ENCODE measurements at places on chromosomes 6 and 20. TPM values are rescaled to one million over a fixed set of nuclear protein-coding genes. Genes with fewer than 3 reads are reported as not detected.
A peak's percentile ranks its signal among the peaks of the same experiment; 100 is the strongest.

Gene ALDH8A1
- total RNA-seq: 3.6 TPM

DNA sequence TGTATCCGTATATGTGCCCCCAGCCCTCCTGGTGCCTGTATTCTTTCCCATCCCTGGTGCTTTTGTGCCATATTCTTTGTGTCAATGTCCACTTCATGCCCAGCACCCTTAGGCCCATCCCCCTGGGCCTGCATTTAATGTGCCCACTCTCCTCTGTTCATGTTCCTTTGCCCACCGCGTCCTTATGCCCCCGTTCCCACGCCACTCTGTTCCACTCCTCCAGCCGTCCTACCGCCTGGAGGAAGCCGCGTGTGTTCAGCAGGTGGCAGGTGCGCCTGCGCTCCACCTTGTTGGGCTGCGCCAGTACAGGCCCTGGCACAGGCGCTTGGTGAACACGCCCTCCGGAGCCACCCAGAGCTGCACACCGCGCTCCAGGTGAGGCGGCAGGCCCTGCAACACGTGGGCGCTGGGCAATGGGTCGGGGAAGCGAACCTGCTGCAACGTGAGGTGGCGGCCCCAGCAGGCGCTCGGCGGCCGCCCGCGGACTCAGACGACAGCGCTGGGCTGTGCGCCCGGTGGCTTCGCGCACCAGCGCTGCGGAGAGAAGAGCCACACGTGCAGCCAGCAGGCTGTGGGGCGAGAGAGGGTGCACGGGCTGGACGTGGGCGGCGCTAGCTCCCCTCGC is 4.0 kb upstream of the FOXS1 start:
- DNase-seq: no peak

DNA sequence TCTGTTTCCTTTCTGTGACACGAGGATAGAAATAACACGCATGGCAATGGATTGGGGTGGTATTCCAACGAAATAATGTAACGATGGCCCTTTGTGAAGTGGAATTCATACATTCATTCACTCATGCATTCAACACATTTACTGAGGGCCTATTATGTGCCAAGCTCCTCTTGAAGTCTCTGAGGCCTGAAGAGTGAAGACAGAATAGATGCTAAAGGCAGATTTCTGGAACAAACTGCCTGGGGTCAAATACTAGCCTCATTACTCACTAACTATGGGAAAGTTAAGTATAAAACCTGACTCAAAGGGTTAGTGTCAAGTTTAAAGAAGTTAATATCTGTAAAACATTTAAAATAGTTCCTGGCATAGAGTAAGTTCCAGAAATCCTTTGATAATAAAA is 279.6 kb upstream of the SULF2 start:
- DNase-seq: peak; percentile 98

DNA sequence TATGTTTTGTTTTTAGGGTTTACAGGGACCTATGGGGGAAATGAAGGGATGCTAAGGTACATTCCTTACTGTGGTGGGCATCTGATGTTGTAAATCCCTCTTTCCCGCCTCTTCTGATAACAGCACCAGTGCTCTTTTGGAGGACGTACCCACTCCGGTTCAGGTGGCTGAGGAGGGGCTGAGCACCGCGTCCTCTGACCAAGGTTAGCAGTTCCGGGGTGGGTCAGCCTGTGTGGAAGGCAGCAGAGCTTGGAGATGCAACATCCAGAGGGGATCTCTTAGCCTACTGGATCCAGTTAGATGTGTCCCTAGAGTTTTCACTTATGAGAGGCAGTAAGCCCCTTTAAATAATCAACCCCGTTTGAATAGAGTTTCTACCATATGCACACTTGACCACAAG is 135.3 kb upstream of the KCNG1 start:
- DNase-seq: no peak
